ENCODE measurements at places on chromosomes 5 and 9.

- no peak for DNase-seq
Observed at GRCh38 chr5:168658394-168658793, 79.2 kb upstream of the PANK3 start.

- DNase-seq: no peak
Observed at GRCh38 chr5:177508837-177509236, 789 bp downstream of the DOK3 start.

GRCh38 chr5:72434781-72435437 lies 72.3 kb downstream of the ZNF366 start:
- DNase-seq: no peak

DNA sequence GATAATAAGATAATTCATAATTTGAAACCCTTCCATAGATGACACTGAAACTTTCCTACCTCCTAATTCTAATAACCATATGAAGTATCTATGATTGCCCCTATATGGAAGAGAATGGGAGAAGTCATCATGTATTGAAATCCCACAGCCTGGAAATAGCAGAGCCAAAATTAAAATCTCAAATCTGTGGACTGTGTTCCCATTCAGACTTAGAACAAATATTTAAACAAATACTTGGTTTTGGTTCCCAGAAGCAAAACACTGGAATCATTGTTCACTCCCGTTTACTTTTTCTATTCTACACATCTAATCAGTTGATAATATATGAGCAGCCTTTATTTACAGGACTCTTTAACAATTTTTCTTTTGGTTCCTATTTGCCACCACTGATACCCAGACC lies 92.6 kb upstream of the PTPRD start:
- no peak for DNase-seq

DNA sequence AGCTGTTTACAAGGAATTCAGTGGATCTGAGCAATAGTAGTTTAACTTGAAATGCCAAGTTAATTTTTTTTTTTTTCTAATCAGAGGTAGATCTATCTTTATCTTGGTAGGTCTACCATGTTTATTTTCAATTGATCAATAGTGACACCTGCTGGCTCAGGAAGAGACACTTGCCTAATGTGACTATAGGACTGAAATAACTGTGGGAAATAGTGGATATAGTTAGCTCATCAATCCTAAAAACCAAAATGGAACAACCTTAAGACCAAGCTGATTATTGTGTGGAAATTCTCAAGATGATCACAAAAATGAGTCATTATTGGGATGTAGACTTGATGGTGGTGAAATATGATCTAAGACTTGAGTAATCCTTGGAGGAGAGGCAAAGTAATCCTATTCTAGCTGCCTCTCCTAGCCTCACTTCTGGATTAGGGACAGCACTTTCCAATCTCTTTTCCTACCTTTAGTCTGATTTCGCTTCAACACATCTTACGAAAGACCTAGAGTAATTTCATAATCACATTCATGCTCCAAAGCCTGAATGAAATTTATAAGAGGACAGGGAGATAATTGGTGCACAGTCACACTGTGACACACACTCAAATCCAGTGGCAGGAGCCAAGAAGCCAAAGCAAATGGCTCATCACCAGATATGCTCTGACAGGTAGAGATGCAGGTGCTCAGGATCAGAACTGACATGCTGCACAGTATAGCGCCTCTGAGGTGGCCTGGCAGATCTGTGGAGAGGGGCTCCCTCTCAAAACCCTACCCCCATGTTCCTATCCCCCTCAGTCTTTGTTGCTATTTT lies 156.3 kb downstream of the HMHB1 start:
- no peak for DNase-seq

DNA sequence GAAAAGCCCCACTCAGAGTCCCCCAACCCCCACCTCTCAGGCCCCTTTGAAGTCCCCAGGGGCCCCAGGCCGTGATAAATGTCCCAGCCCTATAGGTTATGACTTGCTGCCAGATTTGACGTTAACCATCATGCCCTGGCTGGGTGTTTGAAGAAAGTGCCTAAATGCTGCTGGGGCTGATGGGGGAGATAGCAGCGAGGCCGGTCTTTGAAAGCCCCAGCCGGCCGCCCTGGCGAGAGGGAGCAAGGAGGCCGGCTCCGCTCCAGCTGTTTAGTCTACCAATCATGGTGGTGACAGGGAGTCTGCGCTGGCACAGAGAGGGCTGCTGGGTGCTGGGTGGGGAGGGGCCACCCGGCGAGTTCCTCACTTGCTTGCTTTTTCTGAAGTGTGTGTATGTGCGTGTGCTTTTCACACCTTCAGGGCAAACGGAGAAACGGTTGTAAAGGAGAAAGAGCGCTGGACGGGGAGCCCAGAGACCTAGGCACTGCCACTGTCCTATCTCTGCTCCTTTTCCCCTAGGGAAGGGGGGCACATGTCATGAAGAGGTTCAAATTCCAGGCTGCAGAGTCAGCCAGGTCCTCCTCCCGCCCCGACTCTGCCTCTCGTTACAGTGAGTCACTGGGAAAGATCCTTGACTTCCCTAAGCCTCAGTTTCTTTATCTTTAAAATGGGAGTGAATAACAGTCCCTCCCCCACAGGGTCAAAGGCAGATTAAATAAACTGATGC lies 126.1 kb upstream of the HAND1 start:
- peak; percentile 57 for DNase-seq

DNA sequence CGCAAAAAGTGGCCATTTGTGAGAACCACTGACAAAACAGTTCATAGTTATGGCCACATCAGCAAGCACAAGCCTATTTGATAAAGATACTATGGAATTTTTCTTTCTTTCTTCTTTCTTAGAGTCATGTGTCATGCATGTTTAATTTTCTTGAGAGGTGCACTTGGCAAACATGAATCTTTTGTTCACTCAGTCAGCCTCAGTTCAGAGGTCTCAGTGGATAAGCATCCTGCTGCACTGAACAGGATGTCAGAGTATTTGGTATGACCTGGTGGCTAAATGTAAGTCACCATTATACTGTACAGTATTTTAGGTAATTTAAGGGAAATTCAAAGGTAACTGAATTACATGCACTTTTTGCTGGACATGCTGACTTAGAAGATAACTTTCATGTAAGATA lies 5.4 kb downstream of the NNT start:
- no peak for DNase-seq

- no peak for DNase-seq
Observed at GRCh38 chr5:18305288-18305924, 671.1 kb downstream of the TAF11L14 start.

- DNase-seq: no peak
Observed at GRCh38 chr5:65073250-65073661, 304.5 kb downstream of the CWC27 start.

DNA sequence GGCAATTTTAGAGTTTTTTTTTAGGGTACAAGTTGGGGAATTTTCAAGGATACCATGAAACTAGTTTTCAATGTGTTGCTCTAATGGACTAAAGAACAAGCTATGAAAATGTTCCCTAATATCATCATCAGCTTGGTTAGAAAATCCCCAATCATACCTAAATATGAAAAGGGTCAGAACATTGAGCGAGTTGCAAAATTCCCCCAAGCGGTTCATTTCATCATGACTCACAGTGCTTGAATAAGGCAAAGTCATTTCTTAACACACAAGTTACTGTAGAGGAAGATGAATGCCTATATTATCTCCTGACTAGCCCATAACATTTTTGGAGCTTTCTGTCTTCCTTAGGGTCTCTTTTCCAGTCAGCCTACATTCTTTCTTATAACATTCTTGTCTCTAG lies 62.7 kb downstream of the ST8SIA4 start:
- no peak for DNase-seq
